ENCODE measurements at places on chromosomes 2 and 18.

GRCh38 chr18:79426376-79427300, 30.9 kb downstream of the NFATC1 start:
- DNase-seq, result no peak

DNA sequence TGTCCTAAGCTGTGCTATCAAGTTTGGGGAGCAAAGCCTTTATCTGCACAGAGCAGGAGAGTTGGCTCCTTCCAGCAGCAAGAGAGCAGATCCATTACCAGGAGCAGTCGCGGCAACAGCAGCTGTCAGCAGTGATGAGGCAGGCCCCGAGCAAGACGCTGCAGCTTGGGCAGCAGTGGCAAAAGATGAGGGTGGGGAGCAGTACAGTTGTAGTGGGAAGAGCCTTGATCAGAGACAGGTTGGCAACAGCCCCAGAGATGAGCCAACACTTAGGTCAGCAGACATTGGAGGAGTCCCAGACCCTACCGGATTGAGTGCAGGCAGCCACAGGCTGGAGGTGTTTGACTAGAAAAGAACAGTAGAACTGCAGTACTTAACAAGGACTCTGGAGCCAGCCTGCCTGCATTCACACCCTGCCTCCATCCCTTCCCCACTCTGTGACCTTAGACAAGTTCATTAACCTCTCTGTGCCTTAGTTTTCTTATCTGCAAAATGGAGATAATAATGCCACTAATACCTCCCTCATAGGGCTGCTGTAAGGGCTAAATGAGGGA, 117.1 kb upstream of the SERTAD2 start:
- DNase-seq, result no peak

DNA sequence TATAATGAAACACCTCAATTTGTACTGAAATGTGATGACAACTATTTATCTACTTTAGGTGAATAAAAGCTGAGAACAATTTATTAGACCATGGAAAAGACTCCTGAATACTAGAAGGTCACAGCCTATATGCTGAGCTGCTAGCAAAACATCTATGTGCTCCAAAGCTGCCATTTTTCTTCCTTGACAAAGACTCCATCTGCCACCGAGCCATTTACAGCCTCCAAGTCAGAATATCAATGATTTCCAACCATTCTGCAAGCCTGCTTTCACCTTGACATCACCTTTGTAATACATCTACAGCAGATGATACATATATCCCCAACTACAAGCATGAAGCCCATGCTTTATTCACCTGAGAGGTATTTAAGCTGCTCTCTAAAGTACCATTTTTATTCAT, 84.9 kb downstream of the BAZ2B start:
- no peak for DNase-seq

- DNase-seq, result no peak
Measured at GRCh38 chr2:231146665-231147064, 21.8 kb upstream of the HTR2B start.

DNA sequence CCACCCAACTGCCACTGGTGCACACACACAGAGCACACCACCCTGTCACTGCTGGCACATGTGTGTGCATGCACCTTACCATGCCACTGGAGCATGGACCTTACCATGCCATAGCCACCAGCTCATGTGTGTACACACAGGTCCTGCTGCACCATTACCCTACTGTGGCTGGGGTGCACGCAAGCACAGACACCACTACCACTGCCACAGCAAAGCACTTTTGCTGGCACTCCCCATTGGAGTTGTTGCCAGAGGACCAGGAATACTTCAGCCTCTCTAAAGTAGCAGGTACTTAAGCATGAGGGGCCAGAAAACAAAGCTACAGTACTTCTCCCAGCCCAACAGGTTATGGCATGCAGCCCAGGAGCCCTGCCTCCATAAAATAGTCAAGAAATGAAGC, 404.8 kb downstream of the MBD2 start:
- DNase-seq, result peak; percentile 60

GRCh38 chr18:73509460-73509859, 638.2 kb downstream of the FBXO15 start:
- DNase-seq, result no peak

Measured in lower lobe of right lung (tissue), 2 donors.